ENCODE measurements at places on chromosomes 5 and 9.

DNA sequence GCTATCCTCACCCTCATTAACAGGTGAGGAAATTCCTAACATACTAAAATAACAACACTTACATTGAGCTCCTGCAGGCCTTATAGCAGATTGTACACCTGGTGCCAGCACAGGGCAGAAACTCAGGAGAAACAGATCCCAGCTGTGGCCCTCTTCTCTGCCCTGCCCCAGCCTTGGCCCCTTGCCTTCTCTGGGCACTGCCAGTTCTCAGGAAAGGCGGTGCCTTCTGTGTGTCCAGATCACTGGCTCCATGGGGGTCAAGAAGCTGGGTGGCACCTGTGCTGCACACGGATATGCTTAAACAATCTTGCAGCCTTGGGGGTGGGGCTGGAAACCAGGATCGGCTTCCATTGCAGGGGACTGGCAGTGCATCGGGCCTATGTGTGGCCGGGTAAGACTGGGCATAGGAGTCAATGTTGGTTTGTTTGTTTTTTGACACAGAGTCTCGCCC lies 19.3 kb downstream of the KYAT1 start:
- no peak for DNase-seq

- no peak for DNase-seq
Observed at GRCh38 chr5:140025736-140026135, 17.4 kb downstream of the NRG2 start.

GRCh38 chr9:132627106-132627505 lies 42.7 kb downstream of the DDX31 start:
- no peak for DNase-seq

- DNase-seq = no peak
Observed at GRCh38 chr5:39459071-39459470, 34.3 kb upstream of the DAB2 start.

DNA sequence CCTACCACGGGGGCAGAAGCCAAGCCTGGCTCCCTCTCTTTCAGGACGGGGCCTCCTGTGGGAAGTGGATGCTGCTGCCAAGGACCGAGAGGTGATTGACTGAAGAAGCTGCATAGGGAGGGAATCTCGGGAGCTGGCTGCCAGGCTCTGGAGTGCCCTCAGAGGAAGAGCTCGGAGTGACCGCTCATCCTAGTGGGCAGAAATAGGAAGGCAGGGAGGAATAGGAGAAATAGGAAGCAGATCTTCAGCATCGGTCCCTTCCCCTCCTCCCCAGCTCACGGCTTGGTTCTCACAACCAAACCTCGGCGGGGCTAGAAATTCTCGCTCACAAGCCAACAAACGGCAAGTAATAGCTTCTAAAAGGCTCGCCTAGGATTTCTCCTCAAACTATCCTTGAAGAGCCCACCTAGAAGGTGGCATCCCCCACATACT lies 159.9 kb upstream of the RAI14 start:
- no peak for DNase-seq

GRCh38 chr5:39598661-39599248 lies 174.0 kb upstream of the DAB2 start:
- no peak for DNase-seq

GRCh38 chr9:127258606-127259471 lies 5.7 kb upstream of the GARNL3 start:
- no peak for DNase-seq

- no peak for DNase-seq
Observed at GRCh38 chr5:171246231-171246630, 62.8 kb upstream of the TLX3 start.
